ENCODE measurements at places on chromosomes 7 and 10.
A peak's percentile ranks its signal among the peaks of the same experiment; 100 is the strongest.

DNA sequence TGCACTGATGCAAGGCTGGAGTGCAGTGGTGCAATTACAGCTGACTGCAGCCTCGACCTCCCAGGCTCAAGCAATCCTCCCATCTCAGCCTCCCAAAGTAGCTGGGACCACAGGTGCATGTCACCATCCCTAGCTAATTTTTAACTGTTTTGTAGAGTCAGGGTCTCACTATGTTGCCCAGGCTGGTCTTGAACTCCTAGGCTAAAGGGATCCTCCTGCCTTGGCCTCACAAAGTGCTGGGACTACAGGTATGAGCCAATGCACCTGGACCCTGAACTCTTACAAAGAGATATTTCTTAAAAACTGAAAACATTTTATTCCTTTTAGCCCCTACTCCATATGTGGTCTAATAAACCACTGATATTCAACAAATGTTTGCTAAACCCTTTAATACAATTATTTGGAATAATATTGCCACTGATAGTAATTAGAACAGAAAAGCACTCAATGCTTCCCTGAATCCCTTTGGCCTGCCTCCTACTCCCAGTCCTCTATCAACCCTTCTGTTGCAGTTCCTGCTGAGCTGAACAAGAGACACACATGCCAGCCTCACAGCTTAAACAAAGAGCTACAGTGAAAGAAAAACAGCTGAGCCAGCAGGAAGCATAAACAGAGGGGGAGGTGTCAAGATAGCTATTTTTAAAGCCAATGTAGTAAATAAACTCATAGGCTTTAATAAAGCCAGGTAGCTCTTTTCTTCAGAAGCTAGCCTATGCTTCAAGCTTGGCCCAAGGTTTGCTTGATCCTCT, 7.0 kb upstream of the GNAI1 start:
- no peak for DNase-seq

DNA sequence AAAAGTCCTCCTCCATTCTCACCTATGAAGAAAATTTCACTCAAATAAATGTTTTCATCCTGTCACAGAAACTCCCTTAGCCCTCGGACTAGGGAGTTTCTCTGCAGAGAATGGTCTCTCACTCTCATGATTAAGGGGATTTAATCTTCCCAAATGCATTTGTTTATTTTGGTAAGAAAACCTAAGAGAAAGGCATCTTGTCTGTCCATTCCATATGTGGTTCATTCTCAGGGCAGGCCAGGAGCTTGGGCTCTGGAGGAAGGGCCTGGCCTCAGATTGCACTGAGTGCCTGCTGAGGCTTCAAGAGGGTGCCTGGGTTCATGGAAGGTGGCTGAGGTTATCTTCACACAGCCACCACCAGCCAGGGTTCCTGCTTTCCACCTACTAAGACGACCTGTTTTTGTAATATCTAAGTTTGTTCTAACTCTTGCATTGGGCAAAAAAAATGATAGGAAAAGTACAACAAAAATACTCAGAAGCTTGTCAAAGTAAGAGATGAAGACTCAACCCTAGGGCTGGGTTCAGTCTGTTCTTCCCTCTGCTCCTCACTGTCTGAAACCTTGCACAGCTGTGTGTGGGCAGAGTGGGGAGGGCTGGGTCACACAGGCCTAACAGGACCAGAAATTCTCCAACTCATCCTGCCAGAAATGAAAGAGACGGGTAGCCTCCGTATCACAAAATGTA, 186.7 kb downstream of the CXCL12 start:
- no peak for DNase-seq

DNA sequence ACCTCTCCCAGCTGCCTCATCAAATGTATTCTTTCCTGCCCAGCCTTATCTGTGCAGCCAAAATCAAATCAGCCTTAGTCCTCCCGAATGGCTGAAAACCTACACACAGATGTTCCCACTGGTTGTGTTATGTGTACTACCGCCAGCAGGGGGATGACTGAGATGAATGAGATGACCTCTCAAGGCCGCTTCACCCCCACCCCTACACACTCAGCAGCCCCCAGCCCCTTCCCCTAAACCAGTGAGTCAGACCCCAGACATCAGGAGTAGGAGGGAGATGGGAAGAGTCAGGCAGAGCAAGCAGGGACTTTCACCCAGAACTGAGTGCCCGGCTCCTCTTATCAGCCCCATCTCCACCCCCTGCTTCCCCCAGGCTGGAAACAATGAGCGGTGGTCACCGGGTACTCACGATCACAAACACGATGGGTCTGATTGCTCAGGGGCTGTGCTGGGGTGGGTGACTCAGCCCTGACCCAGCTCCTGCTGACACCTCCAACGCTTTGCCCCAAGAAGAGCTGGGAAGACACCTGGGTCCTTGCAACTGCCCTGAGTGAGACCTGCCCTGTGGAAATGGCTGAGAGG, 6.5 kb upstream of the C10orf105 start:
- DNase-seq: peak; percentile 47

DNA sequence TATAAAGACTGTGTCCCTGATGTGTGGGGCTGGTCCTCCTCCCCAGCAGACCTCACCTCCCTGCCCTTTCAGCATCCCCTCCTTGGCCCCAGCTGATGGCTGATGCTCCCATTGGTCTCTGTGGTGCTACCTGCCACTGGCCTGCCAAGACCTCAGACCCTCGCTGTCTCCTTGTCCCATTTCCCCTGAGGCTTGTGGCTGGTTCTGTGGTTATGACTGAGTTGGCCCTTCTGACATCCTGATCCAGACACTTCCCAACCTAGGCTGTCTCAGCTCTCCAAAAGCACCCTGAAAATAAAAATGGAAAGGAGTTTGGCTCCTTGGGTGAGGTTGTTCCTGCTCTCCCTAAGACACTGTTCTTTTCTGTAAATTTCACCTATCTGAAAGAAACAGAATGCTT, 214.2 kb downstream of the RPS24 start:
- DNase-seq: no peak

- DNase-seq: no peak
These were observed 49.7 kb downstream of the CCDC71L start for GRCh38 chr7:106610996-106611886.

- no peak for DNase-seq
These were observed 3.6 kb downstream of the UBE2D4 start for GRCh38 chr7:43929529-43930457.

- DNase-seq: peak; percentile 5
These were observed 41.5 kb upstream of the PRKCQ start for GRCh38 chr10:6621536-6621935.

DNA sequence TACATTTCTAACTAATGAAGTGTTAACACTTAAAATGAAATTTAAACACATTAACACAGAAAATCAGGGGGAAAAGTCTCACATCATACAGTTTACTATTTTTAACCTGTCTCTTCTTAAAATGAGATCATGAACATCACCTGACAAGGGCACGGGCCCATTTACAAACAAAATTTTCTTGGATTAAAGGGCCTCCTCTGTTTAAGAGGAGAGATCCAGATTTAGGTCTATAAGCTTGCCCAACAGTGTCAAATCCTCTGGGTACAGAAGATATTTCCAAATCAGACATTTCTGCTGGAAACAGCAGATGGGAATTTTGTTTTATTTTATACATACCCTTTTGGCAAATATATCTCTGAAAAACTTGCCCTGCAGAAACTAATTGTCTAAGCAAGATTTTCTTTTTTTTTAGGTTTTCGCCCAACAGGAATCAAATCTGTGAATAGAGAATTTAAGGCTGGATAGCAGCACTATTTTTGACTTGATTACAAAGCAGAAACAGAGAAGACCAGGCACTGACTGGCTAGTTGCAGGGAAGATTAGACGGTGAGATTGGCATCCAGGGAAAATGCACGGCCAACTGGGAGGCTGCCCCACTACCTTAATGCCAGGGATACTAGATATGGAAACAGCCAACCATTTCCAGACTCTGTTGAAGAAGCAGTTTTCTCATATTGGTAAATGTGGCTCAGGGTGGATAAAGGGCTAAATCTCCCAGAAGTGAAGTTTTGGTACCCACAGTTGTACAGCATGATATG, 173.4 kb downstream of the LRRN3 start:
- no peak for DNase-seq

- no peak for DNase-seq
These were observed 138.3 kb downstream of the BMPER start for GRCh38 chr7:34043461-34044305.

DNA sequence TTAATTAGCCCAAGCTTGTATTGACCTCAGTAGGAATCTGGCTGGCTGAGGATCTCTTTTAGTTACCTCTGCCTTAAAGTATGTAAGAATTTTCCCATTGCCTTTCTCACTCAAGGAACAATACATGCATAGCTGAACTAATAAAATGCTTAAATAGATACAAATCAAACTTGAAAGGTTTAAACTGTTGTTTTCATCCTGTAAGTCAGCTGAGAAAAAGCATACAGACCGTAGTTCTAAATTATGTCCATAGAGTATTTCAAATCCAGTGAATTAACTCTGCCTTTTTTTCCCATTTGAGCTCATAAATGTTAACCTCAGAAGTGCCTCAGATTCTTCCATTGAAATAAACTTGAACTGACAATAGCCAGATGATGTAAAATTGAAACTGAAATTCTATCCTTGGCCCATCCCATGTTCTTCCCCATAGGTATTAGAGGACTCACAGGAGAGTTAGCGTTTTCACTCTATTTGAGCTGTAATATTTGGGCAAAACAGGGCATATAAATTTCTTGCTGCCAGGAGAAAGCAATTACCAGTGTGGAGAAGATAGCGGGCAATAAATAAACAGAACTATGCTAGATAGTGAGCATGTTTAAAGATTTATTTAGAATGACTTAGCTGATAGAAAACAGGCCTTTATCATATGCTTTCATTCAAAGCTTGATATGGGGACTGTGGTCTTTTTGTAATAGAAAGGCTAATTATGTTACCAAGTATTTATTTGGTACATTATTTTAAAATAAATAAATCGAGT, 163.7 kb downstream of the WNT2 start:
- DNase-seq: no peak

GRCh38 chr7:22358820-22359697, 2.1 kb upstream of the RAPGEF5 start:
- no peak for DNase-seq

- DNase-seq: no peak
These were observed 167.6 kb downstream of the GRID1 start for GRCh38 chr10:86199041-86199440.

- DNase-seq: peak; percentile 78
These were observed 4.6 kb downstream of the LFNG start for GRCh38 chr7:2523941-2524807.

- DNase-seq: no peak
These were observed 49.4 kb downstream of the BUB3 start for GRCh38 chr10:123203393-123204126.

DNA sequence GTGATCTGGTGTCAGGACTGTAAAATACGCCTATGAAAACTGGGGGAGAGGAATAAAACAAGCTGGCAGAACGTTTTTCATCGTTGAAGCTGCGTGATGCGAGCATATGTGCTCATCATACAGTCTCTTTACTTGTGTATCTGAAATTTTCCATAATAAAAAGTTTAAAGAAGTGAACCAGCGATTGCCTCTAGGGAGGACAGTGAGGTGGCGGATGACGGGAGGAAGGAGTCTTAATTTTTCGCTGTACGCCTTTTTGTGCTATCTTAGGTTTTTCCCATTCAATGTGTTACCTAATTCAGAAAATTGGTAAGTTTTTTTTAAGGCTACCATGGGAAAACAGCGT, 891 bp upstream of the WAPL start:
- no peak for DNase-seq

DNA sequence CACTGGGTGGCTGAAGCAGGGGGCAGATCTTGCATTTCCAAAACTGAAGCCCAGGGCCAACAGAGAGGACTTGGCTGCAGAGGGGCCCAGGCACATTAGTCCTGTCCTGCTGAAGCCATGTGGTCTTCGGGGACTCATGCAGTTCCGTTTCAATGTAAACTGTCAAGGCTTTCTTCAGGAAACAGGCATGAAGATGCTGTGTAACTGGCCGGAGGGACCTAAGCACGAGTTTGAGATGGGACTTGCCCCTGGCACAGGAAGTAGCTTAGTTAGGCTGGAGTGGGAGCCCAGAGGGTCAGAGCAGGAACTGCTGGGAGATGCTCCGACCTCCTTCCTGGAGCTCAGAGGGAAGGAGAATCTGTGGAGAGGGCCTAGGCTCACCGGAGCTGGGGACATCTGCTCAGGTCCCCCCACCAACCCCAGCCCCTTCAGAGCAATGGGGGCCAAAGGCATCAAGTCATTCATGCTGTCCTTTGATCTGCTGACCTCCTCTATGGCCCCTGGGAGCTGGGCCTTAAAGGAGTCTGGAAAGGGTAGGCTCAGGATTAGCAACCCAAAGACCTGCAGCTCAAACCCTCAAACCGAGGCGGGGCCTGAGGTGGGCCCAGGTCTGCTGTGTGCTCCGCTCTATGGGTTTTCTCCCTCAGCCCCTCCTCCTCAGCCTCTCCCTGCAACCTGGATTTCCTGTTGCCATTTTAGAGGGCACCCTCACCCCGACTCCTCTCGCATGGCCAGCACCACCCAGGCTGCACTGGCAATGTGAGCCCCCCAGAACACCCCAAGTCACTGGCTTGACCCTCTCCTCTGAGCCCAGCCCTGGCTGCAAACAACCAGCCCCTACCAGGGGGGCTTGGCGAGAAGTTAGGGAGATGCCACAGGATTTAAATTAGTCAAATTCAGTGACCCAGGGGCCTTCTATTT, 4.4 kb upstream of the MNX1 start:
- DNase-seq: no peak

DNA sequence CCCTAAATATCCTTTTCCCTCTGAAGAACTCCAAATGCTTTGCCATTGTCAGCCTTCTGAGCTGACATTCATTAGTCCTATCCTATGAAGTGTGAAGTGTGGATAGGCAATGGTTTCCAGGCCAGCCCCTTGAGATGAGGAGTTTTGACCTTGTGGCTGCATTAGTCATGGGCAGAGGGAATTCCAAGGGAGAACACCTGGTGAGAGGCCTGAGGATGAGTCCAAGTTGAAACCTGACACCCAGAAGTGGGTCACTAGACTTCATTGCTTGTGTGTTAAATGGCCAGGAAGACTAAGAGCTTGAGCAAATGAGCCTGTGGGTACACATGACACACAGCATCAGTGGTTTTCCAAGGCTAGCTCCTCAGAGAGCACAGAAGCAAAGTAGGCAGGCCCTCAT, 260.8 kb downstream of the SKAP2 start:
- DNase-seq: no peak

DNA sequence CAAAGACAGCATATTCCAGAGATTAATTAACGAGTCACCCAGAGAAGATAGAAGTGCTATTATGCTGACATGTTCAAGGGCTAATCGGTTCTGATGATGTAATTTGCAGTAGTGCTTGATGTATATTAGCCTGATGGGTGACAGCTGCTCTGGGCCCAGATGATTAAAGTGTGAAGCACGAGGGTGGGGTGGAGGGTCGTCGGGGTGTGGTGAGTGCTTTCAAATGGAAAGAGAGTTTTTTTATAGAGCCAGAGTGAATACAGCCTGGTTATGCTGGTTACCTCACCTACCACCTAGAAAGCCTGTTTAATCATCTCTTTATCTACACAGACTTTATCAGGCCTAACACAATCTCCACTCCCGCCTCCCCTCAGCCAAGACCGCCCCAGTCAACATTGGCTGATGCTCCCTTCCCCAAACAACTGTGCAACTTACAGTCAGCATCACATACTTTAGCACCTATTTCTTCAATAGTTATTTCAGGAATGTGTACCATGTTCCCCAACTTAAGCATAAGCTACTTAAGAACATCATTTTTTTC, 11.5 kb upstream of the STN1 start:
- DNase-seq: no peak

GRCh38 chr10:11336722-11337162, 274.7 kb downstream of the USP6NL start:
- no peak for DNase-seq

All from EL (cell line).